ENCODE measurements at places on chromosomes 2 and 18.

DNA sequence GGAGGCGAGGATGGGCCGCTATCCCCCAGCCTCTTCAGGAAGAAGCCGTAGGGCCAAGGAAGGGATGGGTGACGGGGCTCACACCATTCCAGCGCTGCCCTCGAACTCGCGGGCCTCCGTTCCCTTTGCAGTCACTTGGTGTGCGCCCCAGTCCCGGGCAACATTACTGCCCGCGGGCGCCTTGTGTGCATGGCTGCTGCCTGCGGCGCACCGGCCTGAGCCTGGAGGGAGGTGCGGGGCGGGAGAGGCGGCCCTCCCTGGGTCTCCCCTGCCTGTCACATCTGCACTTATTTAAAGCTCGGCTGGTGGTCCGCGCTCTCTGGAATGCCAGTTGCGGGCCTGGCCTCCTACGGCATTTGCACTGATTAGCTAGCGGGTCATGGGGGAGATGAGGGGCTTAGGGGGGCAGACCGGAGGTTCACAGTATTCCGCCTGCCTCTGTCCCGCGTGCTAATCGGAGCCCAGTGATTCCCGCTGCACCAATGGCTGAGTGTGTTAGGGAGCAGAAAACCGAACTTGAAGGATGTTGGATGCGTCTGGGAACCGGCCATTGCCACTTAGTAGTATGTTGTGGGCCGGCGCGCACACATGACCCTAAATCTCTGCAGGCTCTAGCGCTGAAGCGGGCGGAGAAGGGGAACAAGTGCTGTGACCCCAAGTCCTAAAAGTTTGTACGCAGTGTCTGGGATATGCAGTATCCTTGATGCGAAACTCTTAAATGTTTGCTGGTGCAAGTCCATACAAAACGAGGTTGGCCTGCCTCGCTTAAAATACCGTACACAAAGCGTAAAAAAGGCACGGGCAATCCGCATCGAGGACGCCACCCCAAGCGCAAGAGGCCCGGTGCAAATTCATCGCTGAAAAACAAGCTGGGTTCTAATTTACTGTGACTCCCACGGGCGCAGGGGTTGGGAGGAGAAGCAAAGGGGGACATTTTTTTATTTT is 161.2 kb upstream of the SIX2 start:
- no peak for DNase-seq

GRCh38 chr2:242044313-242044590 is 174.7 kb downstream of the RTP5 start:
- no peak for DNase-seq

- DNase-seq = no peak
Measured at GRCh38 chr18:10074110-10074509, 160.3 kb downstream of the VAPA start.

- DNase-seq = peak; percentile 17
Measured at GRCh38 chr2:20015482-20016083, 3.1 kb upstream of the MATN3 start.

- DNase-seq = no peak
Measured at GRCh38 chr18:11407940-11408339, 201.5 kb upstream of the SLC35G4 start.

DNA sequence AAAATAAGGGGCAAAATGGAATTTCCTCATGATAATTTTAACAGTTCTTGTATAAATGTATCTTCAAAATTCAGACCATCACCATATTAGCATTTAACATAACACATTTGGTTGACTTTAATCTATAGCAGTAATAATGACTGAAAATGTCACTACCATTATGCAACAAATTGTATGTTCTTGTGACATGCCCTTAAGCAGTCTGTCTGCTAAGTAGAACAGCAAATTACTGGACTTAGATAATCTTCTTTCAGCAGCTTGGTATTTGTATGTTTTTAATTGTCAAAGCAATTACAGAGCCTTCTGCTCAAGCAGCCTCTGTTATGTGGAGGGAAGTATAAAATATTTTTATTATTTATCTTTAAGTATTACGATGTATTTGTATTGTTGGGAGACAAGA is 214.3 kb upstream of the NXPH2 start:
- DNase-seq = no peak

GRCh38 chr2:226652983-226653765 is 146.4 kb downstream of the IRS1 start:
- DNase-seq = no peak

DNA sequence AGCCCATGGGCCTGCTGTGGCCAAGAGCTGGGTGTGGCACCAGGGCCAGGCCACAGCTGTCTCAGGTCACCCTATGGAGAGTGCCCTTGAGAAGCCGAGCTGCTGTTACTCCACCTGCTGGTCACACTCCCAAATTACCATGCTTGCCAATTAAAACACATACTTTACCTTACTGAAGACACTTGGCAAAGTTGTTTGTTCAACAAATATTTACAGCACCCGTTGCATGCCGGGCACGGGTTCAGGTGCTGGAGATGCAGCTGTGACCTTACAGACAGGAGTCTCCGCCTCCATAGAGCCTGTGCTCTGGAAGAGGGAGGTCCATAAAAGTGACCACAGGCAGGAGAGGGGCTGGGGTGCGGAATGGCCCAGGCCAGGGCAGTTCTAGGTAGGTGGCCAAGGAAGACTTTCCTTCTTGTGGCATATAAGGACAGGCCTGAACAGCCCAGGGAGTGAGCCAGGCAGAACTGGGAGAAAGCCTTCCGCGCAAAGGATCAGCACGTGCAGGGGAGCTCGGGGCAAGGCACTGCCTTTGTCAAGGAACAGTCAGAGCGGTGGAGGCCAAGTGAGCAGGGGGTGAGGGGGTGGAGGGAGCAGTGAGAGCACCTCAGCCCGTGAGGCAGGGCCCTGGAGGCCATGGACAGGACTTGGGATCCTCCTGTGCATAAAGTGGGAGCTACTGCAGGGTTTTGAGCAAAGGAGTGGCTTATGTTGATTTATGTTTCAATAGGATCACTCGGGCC is 23.6 kb upstream of the RBM44 start:
- DNase-seq = peak; percentile 73

DNA sequence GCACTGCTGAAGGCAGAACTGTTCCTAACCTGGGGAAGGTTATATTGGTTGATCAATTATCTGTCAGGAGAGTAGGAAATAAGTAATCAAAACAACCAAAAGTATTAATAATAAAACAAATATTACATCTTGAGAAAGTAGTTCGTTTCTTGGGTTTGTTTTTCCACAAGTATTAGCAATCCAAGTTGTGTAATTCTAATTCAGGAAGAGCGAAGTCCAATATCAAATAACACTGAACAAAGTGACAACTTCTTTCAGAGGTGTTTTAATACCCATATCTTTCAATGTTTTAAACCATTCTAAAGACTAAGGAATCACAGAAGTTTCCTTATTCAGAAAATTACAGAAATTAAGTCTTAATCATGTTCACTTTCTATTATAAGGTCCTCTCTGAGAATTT is 34.6 kb upstream of the NFU1 start:
- no peak for DNase-seq

GRCh38 chr18:6746386-6746960 is 17.0 kb downstream of the ARHGAP28 start:
- no peak for DNase-seq

DNA sequence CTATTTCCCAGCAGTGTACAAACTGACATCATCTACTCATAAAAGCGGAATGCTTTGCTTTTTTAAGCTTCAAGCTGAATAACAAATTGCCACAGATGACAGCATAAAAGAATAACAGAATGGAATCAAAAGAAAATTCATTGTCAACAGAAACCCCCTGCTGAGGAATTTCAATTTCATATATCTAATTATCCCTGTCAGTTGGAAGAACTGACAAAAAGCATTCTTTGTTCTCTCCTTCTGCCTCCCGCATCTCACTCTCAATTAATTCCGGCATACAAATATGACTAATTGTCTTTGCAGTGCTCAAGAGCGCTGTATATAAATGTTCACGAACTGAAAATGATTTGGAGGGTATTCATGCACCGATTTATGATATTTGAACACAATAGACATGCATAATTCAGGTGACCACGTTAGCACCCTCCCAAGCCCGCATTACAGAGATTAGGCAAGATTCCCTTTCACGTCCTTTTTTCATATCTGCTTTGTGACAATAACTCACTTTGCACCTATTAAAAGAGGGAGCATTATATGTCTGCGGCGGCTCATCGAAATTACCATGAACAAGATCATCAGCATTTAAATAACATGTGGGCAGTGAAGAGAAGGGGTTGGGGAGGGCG is 277.7 kb upstream of the SALL3 start:
- DNase-seq = no peak

- DNase-seq = no peak
Measured at GRCh38 chr2:107259408-107260195, 373.6 kb upstream of the ST6GAL2 start.

DNA sequence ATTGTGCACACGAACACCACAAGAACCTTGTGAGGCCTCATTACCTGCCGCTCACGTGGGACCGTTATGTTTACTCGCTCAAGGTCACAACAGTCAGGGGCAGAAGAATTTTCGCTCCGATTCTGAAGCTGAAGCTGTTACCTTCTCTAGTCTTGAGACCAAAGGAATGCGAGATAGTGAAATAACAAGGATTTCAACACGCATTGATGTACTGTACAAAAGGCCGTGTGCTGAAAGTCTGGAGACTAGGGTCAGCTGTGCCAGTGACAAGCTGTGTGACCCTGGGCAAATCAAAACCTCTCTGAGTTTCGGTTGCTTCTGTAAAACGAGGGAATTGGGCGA is 583 bp downstream of the NEMP2 start:
- DNase-seq = no peak

DNA sequence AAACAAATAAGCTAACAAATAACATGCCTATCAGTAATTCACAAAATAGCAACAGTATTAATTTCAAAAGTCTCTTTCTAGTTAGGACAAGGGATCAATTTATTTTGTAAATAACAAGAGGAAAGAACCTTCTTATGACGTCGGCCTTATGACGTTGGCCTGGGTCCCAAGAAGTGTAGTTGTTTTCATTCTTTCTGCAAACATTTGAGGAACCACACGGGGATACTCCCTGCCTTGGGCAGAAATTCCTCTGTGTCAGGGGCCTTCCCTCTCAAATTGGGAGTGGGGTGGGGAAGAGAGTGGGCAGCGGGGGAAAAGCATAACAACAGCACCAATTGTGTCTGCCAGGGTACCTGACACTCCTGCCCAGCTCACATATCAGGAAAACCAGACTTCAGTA is 1.3 kb downstream of the CCDC68 start:
- DNase-seq = no peak

GRCh38 chr2:201858281-201859184 is 52.2 kb downstream of the CDK15 start:
- peak; percentile 31 for DNase-seq

- no peak for DNase-seq
Measured at GRCh38 chr2:11852526-11853196, 106.2 kb downstream of the LPIN1 start.

- DNase-seq = no peak
Measured at GRCh38 chr2:10402062-10402585, 46.0 kb downstream of the ODC1 start.

- DNase-seq = no peak
Measured at GRCh38 chr18:50848991-50849390, 29.2 kb upstream of the MRO start.

- DNase-seq = no peak
Measured at GRCh38 chr2:214034417-214034816, 376.4 kb upstream of the VWC2L start.

DNA sequence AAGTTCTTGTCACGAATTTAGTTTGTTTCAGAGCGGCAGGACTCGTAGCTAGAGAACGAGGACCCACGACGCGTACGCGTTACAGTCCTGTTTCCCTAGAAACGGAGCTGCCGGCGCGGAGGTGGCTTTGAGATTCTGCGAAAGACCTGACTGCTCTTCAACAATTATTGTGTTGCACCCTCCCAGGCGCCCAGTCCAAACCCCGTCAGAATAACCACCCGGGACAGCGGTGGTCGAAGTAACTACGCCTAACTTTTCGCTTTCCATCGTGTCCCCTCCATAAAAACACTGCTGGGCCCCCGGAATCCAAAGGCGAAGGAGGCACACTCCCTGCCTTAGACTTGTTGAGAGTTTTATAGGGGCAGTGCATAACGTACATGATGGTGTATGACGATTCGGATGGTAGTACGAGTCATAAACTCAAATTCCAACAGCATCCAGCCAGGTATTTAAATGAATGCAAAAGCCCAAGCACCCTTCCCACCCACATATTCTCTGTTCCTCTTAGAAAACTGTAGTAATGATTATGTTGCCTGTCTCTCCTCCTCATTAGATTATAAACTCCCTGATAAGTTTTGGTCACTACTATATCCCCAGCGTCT is 651 bp upstream of the STAM2 start:
- DNase-seq = no peak

DNA sequence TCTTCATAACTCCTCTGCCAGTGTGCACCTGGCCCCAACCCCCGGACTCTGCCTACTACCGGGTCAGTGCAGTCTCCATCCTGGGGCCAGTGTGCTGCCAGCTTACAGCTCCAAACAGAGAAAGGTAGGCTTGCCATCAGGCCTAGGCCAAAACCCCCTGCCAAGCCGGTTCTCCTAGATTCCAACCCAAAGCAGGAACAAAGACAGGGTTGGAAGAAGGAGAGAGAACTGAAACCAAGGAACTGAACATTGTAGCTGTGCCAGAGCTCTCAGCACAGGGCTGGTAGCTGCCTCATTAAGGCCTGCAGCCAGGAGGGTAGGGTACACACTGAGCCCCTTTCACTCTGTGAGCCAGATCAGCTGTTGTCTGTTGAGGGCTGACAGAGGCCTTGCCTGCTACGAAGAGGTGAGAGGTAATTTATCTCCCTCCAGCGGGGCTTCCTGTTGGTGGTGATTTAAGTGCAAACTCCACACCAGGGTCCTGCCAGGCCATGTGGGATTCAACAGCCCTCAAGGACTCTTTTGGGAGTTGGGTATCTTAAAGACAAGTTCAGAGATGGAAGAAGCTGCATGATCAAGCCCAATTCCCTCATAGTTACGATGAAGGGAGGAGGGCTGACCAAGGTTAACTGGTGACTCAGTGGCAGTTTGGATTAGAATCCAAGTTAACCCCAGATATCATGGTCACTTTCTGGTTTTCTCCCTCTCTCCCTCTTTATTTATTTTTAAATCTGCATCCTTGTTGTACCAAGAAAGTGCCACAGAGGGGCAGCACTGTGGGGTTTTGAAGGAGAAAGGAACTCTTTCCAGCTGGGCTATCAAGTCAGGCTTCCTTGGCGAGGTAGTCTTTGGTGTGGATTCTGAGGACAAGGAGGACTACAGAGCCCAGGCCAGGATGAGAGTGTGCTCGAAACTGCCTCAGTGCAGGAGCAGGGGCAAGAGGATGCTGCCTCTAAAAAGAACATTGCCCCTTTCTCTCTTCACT is 48.1 kb downstream of the CYRIA start:
- DNase-seq = no peak

DNA sequence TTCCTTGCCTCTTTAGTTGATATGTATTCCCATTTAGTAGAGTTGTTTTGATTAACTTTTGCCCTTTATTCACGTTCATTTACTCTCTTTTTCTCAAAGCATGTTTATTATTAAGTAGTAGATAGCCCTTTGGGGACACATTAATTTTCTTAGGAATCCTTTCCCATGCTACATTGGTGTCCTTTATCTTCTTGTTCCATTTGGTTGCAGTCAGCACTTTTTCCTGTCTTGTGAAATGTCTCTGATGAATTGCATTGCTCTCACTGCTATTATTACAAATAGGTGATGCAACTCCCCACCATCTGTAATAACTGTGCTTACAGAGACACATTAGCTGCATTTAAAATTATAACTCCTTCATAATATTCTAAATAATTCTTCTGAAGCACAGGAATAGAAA is 428.5 kb upstream of the CNTNAP5 start:
- DNase-seq = no peak

GRCh38 chr2:71995067-71995665 is 152.5 kb downstream of the CYP26B1 start:
- DNase-seq = no peak
